ENCODE measurements at places on chromosomes 5 and 9.

DNA sequence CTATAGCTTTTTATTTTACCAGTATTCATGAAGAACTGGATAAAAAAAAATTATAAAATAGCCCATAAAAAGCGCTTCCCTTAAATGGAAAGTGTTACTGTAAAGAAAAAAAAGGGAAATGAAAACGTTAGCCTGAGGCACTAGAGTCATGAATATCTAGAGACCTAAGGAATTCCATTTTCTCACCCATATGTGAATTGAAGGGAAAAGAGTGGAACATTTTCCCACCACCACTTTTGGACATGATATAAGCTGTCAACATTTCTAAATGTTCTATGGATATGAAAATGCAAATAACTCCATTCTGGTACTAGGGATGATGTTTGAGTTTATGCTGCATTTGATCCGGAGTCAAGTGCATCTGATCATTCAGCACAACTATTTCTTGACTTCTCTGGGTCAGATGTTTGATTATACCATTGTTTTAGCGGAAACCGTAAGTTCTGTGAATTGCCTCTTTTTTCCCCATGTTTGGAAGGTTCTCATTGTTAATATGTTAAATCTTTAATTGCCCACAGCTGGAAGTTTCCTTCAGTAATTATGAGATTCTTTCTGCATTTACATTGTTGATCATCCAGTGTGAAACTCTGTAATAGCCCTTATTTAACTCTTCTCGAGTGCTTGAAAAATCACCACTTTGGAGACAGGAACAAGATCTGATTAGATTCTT is 467.4 kb upstream of the SEMA6A start:
- DNase-seq: no peak

DNA sequence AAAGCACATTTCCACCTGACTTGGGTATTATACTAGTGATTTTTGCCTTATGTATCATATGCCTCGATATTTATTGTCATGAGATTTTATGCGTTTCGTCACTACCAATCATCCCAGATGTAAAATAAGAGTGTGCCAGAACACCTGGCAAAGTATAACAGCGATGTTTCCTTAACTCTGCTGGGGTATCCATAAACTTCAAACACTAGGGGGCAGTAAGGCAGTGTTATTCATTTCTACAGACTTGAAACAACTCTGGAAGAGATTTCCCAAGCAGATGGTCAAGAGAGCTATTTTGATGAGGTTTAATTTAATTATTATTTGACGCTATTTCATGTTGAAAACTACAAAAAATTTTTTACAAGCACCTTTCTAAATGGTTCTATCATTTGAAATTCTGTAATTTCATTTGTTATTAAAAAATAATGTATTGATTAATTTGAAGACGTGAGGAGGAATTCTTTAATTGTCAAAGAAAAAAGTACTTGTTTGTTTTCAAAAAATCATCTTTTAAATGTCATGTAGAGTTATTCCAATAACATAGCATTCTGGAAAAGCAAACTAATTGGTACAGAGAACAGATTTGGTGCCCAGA is 388.5 kb upstream of the CTNND2 start:
- peak; percentile 17 for DNase-seq

- no peak for DNase-seq
Observed at GRCh38 chr5:128202320-128202719, 118.8 kb downstream of the SLC12A2 start.

- no peak for DNase-seq
Observed at GRCh38 chr9:110545705-110546104, 33.8 kb downstream of the SVEP1 start.

DNA sequence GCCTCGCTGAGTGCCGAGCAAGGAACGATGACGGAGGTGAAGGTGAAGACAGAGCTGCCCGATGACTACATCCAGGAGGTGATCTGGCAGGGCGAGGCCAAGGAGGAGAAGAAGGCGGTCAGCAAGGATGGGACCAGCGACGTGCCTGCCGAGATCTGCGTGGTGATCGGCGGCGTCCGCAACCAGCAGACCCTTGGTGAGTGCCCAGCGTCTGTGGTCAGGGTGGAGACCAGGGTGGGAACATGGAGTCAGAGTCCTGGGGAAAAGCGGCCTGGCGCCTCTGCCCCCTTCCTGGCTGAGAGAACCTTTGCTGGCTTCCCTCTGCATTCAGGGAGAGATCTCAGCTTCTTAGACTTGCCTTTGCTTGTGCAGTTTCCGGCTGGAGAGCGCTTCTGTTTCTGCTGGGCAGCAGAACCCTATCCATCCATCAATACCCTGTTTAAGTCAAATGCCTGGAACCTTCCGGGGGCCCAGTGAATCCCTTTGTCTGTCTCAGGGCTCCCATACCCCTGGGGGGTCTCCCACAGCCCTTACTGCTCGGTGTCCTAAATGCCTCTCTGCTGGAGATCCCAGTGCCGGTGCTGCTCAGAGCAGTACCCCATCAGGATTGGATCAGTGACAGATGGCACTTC is 89.6 kb downstream of the AMBP start:
- no peak for DNase-seq

- DNase-seq: no peak
Observed at GRCh38 chr9:92794426-92794825, 29.8 kb upstream of the BICD2 start.

GRCh38 chr9:17425384-17425783 is 153.5 kb upstream of the SH3GL2 start:
- DNase-seq: no peak

GRCh38 chr5:9698841-9699240 is 68.7 kb upstream of the TAS2R1 start:
- DNase-seq: no peak

DNA sequence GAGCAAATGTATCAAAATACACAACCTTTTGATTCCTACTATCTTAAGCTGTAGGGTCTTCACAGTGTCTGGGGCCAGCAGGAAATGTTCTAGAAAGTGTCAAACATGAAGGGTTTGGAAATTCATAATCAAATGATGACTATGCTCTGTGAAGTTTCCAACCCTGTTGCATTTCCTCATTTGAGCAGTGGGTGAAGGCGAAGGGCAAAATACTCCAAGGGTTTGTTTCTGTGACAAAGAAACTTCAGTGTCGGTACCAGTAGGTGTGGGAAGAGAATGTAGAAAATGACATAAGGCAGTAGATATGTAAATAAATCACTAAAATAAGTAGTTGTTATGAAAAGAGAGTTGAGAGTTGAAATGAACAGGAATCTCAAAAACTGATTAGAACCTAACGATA is 576 bp downstream of the ALDOB start:
- DNase-seq: no peak

GRCh38 chr5:141172381-141173204 is at the start of gene PCDHB7:
TSS of gene PCDHB7 (plus strand) at chr5:141172644. CDS start at chr5:141172836, 192 bp downstream.
- peak; percentile 7 for DNase-seq

DNA sequence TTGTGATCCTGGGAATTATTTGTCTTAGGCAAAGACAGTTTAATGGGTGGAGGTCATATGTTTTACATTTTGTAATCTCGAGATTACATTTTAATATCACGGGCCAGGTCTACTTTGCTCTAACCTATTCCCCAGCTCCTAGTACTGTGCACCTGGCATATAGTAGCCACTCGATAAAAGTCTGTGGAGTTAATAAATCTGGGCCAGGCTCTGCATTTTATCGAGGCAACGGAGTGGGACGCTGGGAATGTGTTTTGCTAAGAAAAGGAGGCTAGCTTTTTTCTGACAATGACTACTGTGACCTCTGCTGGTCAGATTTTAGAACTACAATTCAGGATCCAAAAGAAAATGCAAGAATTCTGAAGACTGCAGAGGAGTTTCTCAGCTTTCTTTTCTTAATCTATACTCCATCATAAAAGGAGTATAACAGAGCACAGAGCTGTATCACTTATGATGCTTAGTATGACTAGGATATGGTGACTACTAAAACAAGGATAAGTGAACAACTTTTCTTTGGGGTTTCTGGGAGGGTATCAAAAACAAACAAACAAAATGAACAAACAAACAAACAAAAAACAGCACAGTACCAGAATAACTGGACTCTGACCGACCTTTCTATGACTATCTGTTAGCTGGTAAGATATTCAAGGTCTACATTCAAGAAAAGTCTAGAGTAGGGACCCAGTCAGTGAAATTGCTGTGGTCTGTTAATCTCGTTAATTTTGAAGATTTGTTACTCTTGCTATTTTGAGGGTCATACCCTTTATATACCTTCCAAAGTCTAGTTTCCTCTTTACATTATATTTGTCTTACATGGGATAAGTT is 46.1 kb upstream of the CER1 start:
- peak; percentile 68 for DNase-seq

- DNase-seq: peak; percentile 85
Observed at GRCh38 chr5:35777358-35778087, 79.2 kb upstream of the IL7R start.

DNA sequence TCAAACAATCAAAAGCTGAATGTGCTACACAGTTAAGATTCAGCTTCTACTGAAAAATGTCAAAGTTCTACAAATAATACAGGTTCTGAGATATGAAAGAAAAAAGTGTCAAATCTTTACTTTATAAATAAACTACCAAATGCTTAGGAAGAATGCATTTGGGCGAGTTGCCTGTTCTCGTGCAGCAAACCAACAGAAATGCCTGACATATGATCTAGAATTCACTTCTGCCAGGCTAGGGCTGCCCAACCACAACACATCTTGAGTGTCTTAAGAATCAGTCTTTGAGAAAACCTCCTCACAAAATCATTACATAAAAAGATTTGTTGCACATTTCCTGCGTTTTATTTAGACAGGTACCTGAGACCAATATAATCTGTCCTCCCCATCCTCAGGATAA is 42.2 kb downstream of the ANKH start:
- DNase-seq: no peak

DNA sequence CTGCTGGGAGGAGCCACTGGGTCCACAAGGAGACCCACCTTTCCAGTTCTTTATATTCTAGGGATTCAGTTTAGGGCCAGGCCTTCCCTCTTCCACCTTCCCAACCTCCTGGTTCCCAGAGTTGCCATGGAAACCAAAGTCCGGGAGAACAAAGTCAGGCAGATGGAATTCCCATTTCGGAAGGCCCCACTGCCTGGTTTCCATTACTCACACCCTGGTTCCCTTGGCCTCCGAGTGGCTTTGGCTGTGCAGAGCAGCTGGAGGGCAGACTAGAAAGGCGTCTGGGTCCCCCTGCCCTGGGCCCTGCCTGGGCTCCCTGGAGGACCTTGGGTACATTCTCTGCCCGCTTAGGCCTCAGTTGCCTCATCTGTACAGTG is 136.1 kb downstream of the RGS3 start:
- DNase-seq: peak; percentile 87

- peak; percentile 14 for DNase-seq
Observed at GRCh38 chr5:36239370-36240293, 2.1 kb downstream of the NADK2 start.

- DNase-seq: no peak
Observed at GRCh38 chr9:691825-692400, 149.6 kb upstream of the DMRT1 start.

GRCh38 chr5:80168388-80169028 is 87.3 kb downstream of the SERINC5 start:
- no peak for DNase-seq

DNA sequence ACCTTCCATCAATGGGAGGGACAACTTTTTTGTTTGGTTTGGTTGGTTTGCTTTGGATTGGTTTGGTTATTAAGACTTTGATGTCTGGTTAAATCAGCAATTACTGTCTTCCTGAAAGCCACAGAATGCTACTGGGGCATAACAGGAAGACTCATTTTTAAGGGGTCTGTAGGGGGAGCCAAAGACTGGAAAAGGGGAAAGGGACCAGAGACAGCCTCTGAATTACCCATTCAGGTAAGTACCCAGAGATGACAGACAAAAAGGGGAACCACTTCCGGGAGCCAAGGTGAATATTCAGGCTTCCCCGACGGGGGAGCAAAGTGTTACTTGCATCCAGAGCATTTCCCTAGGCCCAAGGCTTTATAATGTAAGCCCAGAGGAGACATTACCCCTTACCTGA is 4.6 kb upstream of the FEM1C start:
- DNase-seq: no peak

DNA sequence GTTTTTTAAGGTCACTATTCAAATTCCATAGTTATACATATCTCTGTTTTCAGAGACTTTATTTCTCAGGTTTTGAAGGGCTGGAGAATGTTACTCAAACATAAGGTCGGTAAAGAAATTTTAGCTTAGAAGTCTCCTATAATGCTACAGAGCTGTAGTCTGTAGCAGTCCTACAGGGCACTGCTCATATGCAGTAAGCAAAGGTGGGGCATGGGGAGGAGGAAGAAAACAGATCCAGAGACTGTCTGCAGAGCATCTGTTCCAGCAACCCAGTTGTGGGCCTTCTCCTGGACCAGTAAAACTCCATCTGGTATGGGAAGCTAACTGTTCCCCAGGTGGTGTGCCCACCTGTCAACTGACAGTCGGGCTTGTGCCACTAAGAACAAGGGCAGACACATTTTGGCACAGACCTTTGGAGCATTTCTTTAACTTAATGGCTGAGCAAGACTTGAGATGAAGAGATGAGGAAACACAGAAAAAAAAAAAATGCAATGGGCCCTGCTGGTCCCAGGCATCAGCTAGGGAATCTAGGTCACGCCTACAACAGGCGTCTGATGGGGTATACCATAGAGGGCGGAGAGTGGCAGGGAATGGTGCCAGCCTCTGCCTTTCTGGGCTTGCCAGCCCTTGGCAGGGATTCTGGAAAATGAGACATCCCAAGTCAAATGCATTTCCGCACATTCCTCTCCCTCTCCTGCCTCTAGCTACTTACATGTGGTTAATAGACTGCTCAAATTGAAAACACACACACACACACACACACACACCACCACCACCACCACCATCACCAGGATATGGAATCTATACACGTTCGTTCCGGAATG is 218.9 kb downstream of the ARL15 start:
- DNase-seq: no peak

GRCh38 chr5:73233053-73233460 is 60.1 kb downstream of the TMEM174 start:
- DNase-seq: no peak
